ENCODE measurements at places on chromosomes 16 and 17.
A peak's percentile ranks its signal among the peaks of the same experiment; 100 is the strongest.

GRCh38 chr16:85759631-85760419, 8.9 kb upstream of the C16orf74 start:
- no peak for DNase-seq

DNA sequence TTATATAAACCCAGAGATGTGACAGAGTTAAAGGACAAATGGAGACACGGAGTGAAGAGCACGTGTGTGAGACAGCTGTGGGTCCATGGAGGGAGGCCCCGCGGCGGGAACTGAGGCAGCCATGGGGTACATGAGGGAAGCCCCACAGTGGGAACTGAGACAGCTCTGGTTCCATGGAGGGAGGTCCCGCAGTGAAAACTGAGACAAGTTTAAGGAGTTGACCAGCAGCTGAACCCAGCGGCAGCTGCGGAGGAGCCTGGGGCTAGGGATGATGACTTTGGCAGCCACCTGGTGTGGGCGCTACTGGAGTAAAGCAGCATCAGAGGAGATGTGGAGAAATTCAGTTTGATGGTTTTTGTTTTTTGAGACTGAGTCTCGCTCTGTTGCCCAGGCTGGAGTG, 185.1 kb downstream of the RPTOR start:
- DNase-seq, result no peak

DNA sequence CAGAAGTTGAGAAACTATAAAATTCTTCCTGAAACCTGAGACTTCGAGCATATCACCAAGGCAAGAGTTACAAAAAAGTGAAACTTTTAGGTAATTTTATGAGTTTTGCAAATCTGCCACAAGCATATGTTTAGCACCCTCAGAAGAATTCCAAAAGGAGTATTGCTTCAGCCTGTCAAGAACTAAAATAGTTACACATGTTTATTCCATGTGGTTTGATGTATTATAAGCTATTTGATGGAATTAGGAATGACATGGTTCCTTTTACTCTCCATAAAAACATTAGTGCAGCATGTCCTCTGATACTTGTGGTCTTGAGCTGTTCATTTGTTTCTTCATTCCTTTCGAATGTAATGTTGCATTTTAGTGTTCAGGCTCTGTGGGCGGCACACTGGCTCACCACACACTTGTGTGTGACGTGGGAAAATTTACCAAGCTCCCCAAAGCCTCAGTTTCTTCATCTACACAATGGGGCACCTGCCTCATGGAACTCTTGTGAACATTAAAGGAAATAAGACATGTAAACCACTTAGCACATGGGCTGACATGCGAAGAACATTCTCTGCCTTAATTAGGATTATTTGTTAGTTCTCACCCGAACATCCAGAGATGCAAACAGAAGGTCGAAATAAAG, 204.2 kb upstream of the FOXF1 start:
- DNase-seq, result peak; percentile 41

DNA sequence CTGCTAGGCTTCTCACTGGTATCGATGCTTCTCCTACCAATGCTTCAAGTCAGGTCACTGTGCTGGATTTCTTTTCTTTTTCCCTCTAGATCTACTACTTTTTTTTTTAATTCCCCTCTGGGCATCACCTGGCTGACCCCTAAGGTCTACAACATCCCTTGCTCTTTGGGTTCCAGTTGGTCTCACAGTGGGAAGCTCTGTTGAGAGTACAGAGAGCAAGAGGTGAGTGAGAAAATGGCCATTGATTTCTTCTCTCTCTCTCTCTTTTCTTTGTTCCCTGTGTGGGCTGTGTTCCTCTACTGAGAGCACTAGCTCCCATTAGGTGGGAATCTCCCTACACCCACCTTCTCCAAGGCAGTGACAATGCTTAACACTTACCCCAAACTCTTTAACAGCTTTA, 413.4 kb downstream of the KCNJ2 start:
- DNase-seq, result no peak

DNA sequence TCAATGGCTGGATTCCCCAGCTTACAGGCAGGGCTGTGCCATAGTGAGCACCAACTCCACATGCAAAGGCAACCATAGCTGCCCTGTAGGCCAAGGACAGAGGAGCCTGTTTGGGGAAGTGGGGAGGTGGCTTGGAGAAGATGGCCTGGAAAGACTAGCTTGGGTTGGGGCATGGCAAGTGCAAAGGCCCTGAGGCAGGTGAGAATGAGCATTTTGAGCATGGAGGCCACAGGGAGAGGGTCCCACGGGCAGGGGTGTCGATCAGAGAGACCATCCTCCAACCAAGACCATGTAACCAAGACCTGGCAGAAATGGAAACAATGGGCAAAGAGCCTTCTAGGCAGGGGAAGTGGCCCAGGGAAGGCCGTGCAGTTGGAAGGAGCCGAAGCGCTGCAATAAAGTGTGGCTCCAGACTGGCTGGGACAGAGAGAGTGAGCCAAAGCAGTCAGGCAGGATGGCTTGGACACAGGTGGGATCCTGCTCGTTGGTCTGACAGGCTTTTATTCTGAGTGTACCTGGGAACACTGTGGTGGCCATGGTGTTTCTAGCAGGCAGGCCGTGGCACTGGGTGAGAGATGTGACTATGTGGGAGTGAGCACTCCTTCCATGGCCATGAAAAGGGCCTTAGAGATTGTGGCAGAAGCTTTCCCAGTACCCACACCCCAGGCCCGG, 24.8 kb upstream of the MPRIP start:
- no peak for DNase-seq

DNA sequence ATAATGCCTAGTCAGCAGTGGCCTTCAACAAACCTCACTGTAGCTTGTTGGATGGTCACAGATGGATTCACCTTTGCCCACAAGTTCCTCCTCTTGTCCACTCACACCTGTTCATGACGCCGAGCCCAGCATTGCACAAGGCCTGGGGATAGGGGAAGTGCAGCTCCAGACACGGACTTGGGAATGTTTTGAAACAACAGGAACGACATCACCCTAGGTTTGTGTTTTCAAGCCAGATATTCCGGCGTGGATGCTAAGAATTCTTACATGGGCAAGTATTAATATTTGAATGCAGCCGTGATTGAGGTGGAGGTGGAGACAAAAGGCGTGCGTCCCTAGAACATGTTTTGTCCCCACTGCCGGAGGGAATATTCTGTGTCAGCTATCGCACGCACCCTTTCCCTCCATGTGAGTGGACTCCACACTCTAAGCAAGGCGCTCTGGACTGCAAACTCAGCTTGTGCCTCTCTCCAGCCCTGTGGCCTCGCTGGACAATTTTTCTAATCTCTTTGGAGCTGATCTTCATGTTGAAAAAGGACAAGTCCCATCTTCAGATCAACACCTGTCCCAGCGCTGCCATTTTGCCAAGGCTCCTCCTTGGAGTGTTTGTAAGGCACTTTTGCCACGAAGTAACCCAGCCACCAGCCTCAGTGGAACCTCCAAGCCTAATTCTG, 2.0 kb upstream of the BANP start:
- no peak for DNase-seq

- no peak for DNase-seq
These were observed 220.6 kb upstream of the ZFHX3 start for GRCh38 chr16:73268366-73268993.

Data from fibroblast of mammary gland (primary cell).